ENCODE measurements at places on chromosomes 11 and 22. TPM values are rescaled to one million over a fixed set of nuclear protein-coding genes. Genes with fewer than 3 reads are reported as not detected.

FIBP gene
- 71.7 TPM for total RNA-seq

SOX10 gene
- not detected for total RNA-seq

DBX1 gene
- not detected for total RNA-seq

SHANK2 gene
- 4.9 TPM for total RNA-seq

MFNG gene
- 0.36 TPM for total RNA-seq

RBMXL2 gene
- not detected for total RNA-seq

RCOR2 gene
- total RNA-seq: 3.3 TPM

KLHL35 gene
- 3.8 TPM for total RNA-seq

SUSD2 gene
- 0.99 TPM for total RNA-seq

WNT7B gene
- total RNA-seq: 0.18 TPM

GNAZ gene
- total RNA-seq: 1.3 TPM

GGT1 gene
- total RNA-seq: 1.1 TPM

GAL gene
- total RNA-seq: not detected

GLYATL1 gene
- not detected for total RNA-seq

DDI1 gene
- not detected for total RNA-seq

All from fibroblast of the aortic adventitia (primary cell).